Foreskin keratinocyte (primary cell): ENCODE measurements at places on chromosomes 2 and 18.

DNA sequence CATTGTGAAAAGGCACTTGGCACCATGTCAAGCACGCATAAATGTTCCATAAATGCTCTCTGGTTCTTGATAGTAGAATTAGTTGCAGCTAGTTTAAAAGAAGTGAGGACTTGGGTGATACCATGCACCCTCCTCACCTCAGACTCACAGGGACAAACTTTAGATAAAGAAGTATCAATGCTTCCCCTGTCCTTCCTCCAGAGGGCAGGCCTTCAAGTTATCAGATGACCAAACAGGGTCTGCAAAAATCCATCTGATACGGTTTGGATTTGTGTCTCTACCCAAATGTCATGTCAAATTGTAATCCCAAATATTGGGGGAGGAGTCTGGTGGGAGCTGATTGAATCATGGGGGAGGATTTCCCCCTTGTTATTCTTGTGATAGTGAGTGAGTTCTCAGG, 54.1 kb downstream of the C1QL2 start:
- no peak for DNase-seq

DNA sequence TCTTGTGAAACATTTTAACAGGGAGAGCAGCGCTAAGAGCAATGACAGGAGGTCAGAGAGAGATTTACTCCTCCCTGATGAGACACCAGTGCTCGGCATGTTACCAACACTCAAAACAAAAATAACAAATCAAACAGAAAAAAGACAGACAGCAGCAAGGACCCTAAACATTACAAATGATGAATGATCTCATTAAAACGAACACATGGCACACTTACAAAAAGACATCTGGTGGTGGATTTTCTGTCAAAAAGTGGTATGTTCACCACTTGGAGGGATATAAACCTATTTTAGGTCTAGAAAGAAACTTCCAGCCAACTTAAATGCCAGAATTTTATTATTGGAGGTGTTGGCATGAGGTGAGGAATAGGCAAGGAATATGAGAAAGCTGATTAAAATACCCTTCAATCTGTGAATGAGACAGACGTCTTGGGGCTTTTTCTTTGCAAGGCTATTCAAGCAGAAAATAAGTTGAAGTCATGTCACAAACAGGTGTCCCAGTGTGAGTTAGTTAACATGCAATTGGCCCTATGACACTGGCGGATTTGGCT, 112.8 kb downstream of the PRELID3A start:
- no peak for DNase-seq

DNA sequence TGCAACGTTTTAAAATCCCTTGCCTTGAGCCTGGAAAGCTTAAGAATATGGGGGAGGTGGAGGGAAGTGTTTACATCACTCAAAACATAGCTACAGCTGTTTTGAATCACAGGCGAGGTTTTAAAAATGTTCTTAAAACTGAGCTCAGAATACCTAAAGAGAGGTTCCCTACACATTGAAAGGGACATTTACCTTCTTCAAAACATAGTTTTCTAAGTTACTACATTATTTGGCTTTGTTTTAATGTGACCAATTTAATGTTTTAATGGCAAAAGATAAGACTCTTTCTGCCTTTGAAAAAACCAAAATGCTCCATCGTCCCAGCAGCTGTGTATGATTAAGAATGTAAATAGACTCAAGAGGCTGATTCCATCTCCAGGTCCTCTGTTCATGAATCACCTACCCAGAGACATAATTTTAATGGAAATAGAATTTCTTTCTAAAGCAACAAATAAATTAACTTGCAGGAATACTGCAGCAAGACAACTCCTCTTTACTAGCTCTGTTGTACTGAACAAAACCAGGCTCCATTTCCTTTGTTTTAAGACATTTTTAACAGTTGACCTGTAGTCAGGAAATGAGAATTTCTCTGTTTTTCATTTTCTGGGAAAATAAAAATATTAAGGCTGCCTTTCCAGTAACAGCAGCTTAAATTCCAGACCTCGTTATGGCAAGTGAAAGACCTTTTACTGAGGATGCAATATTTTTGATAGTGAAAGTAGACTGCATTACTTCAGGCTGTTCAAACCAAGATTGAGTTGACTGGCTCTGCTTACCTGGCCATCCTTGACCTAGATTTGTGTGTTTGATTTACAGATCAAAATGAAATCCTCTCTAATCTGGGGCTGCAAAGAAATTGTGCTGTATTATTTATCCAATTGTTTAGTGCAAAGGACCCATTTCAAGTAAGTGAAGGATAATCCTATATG, 33.7 kb upstream of the WDR75 start:
- DNase-seq, result no peak

GRCh38 chr2:144237830-144238627, 281.9 kb downstream of the ZEB2 start:
- no peak for DNase-seq

DNA sequence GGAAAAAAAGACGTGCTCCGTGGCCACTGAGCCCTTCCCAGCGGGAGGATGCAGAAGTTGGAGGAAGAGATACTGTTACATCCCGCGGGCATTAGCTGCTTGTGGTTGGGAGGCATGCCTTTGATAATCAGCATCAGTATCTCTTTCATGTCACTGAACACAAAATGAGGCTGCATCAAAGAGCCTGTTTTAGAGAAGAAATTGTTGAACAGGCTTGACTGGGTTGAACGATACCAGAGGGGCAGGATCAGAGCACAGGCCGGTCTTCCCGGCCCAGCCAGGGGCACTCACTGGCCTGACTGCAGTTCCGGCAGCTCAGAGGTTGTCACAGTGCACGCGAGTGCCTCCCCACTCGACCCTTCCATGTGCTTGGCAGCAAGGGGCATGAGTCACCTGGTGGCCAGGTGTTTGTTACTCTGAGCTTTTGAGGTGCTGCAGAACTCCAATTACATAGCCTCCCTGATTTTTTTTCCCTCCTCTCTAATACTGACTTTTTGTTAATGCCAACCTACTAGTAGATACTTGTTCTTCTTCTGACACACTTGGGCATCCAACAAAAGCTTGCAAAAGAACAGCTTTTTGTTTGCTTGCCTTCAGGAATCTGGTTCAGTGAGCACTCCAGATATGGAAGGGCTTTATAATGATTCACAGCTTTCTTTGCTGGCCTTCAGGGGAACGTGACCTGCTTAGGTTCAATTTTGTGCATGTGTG, 121.6 kb downstream of the VAPA start:
- DNase-seq, result peak; percentile 97

GRCh38 chr2:236242057-236242495, 22.1 kb downstream of the ASB18 start:
- DNase-seq, result no peak

- no peak for DNase-seq
These were observed 414.8 kb upstream of the ID2 start for GRCh38 chr2:8267048-8267447.

GRCh38 chr18:370751-371608, 103.1 kb upstream of the THOC1 start:
- no peak for DNase-seq

DNA sequence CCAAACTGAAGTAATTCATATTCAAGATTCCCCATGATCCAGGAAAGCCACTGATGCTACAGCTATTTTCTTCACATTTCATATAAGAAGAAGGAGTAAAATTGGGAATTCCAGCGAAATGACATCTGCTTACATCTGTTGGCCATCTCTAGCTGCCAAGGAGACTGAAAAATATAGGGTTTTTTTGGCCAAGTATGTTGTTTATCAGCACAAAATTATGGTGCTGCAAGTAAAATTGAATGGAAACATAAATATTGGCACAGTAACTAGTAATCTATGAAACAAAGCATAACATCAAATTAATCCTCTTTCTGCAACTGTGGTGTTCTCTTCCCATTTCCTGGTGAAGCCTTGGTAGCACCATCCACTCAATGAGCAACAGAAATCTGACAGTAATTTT, 649.5 kb upstream of the ZNF804A start:
- DNase-seq, result no peak

GRCh38 chr2:221673248-221673647, 101.1 kb upstream of the EPHA4 start:
- DNase-seq, result peak; percentile 44

DNA sequence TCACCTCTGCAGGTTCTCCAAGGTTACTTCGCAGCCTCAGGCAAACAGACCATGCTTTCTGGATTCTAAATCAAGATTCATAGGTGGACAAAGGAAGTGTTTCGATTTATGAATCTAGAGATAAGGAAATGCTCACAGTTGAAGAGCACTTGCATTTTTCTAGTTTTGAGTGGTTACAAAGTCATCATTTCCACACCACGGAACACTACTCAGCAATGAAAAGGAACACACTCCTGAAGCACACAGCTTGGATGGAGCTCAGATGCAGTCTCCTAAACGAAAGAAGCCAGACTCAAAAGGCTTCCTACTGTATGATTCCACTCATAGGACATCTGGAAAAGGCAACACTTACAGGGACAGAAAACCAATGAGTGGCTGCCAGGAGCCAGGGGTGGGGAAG, 31.7 kb downstream of the SDC1 start:
- DNase-seq, result no peak

DNA sequence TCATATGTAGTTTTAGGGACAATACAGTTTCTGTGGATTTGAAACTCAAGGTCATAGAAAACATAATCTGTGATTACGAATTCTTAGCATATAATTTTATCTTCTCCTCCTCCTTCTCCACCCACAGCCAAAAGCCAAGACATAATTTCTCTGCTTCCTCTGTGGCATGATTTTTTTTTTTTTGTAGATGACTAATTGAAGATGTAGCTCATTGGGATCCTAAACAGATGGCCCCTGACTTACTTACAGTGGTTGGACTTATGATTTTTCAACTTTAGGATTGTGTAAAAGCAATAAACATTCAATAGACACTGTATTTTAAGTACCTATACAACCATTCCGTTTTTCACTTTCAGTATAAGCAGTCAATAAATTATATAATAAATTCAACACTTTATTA, 42.3 kb downstream of the FSIP2 start:
- DNase-seq, result no peak

- no peak for DNase-seq
These were observed 2.5 kb downstream of the SNED1 start for GRCh38 chr2:241000831-241001321.

DNA sequence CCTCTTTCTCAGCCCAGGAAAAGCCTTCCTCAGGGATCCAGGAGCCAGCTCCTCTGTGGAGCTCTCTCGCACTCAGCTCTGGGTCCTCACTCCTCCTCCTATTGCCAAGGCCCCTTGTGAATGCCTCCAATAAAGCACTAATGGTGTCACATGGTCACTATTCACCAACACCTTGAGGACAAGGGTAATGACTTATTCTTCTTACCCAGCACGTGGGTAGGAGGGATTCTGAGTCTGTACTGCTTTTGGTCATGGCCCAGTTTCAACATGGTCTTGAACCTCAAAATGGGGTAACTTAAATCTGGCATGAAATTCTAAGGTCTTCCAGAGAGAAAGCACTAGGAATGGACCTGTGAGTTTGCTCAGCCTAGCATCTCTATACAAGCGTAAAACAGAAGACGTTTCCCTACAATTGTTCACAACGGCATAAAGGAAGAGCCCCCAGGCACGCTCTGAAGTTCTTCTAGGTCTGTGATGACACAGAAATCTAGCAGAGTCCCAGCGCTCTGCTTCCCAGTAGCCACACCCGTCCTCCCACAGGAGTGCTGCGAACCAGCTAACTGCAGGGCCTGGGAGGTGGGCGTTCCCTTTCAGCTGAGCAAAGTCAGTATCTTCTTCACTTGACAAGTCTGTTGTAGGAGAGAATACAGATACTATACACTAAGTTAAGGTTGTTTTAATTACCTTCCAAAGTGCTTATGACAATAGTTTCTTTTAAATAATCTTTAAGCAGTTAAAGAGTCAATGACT, 14.6 kb upstream of the KIDINS220 start:
- no peak for DNase-seq

DNA sequence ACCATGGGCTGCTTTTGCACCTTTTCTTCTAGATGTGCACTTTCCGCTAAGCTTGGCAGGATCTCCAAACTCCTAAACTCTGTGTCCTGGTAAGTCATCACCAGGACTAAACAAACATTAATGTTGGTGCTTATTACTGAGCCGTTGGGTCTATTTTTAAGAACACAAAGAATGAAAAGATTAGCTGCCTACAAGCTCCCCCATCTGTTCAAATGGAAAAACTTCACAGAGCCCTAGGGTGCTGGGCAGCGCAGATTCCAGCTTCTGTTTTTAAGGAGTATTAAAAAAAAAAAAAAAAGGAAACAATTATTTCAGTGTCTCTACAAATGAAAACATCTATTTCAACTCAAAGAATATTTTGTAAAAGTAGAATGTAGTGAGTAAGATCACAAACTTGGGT, 97.8 kb upstream of the AQP4 start:
- no peak for DNase-seq

GRCh38 chr18:574149-574860, 5.9 kb upstream of the CETN1 start:
- no peak for DNase-seq

- DNase-seq, result peak; percentile 6
These were observed 70.0 kb upstream of the ATP5MC3 start for GRCh38 chr2:175251425-175252041.

DNA sequence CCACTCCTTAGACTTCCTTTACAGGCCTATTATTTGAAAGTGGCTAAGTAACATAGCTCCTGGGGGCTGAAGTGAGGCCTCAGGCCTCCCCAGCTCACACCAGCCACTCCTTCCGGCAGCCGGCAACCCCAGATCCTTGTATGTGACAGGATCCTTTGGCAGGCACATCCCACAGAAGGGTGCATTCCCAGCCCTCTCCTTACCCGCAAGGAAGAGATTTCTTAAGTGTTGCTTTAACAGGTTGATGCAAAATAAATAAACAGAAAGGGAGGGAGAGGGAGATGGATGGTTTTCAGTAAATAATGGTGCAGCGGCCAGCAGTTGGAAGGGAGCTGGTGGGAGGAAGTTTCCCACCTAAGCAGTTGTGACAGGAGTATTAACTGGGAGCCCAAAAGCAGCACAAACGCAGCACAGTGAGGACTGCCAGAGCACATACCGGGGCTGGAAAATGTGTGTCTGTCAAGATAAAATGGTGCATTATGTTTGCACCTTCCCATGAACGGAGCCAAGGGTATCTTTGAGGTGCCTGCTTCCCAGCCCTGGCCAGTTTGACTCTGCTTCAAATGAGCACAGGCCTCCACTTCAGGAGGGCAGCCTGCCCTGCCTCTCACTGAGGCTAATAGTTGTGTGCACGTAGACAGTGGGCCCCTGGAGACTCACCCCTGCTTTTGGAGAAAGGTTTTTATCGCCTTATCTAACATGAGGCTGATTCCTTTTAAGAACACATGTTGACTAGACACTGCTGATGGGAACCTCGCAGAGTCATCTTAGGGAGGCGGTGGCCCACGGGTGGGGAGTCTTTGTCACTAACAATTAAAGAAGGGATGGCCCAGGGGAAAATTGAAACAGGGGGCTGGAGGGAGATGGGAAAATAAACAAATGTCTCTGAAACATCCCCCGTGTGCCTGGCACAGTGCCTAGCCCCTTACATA, 32.8 kb downstream of the NRP2 start:
- DNase-seq, result no peak

GRCh38 chr18:59202258-59202820, 17.6 kb upstream of the GRP start:
- no peak for DNase-seq

GRCh38 chr2:164913640-164914350, 41.5 kb downstream of the SLC38A11 start:
- peak; percentile 41 for DNase-seq

- no peak for DNase-seq
These were observed 1351.7 kb upstream of the FAM98A start for GRCh38 chr2:34950797-34951196.
